ENCODE measurements at places on chromosomes 3 and 15.

DNA sequence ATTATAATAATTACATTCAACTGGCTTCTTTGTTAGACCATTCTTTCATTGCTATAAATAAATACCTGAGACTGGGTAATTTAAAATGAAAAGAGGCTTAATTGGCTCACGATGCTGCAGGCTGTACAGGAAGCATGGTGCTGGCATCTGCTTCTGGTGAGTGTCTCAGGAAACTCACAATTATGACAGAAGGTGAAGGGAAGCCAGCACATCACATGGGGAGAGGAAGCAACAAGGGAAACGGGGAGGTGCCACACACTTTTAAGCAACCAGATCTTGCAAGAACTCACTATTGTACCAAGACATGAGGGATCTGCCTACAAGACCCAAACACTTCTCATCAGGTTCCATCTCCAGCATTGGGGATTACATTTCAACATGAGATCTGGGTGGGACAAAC is 413.1 kb upstream of the ARRDC4 start:
- no peak for DNase-seq

DNA sequence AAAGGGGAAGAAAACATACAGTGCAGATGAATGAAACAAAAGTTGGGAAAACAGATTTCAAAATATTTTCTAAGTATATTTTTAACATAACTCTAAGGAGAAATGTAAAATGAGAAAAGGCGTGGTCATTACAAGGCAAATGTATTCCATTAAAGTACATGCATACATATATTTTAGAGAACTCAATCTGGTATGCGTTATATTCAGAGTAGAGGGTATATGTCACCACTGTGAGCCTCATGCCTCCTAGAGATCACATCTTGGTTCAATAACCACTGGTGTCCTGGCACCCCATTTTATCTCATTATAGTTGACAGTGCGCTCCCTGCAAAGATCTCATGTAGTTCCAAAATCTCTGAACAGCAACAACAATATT is 77.5 kb downstream of the SMARCC1 start:
- no peak for DNase-seq

DNA sequence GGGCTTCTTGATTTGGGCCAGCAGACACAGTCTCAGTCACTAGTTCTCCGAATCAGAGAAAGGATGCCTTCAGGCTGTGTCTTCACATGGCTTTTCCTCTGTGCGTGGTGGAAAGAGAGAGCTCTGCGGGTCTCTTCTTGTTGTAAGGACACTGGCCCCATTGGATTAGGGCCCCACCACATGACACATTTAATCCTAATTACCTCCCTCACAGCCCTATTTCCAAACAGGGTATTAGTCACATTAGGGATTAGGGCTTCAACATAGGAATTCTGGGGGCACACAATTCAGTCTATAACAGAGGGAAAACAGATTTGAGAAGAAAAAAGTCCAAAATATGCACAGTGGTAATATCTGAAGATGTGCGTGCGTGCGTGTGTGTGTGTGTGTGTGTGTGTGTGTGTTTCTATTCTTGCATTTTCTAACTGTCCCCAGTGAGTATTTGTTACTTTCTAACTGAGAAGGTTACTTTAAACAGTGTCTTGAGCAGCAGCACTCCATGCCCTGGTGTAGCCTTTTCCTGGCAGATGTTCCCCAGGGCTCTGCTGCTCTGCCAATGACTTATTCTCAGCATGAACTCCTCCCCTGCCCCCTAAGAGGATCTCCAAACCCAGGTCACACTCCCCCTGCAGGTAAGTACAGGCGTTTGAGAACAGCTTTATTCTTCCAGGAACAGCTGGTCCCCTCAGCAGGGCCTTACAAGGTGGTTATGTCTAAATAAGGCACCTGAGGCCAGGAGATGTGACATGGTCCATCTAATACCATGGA is 72.9 kb downstream of the RPL39L start:
- peak; percentile 87 for DNase-seq

- peak; percentile 10 for DNase-seq
Observed at GRCh38 chr3:60555686-60556354, 695.4 kb downstream of the FHIT start.

DNA sequence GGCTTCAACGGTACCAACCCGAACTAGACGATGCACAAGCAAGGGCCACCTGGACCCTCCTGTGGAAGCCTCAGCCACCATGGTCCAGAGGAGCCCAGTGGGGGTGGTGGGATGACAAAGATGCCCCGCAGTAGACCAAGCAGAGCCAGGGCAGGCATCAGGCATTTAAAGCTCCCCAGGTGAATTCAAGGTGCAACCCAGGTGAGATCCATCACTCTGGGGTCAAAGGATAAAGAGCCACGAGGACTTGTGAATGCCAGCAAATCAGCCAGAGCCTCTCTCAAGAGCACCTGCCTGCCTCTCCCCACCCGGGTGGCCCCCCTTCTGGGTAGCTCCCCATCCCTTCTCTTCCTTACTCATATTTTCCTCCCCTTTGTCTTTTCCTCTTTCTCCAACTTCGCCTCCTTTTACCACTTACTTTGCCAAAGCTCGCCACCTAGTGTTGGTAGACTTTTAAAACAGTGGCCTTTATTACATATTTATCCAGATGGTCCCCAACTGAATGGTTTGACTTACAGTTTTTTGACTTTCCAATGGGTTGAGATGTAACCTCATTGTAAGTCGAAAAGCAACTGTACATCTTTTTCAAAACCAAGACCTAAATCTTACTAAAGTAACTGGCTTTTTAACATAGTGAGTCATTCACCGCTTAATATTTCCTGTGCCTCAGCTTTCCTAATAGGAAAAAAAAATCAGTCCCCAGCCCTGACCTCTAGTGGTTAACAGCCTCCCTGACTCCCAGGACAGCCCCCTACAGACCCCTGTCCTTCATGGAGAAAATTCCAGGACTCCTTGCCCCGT is 18.8 kb downstream of the PLA2G4F start:
- peak; percentile 43 for DNase-seq

- peak; percentile 55 for DNase-seq
Observed at GRCh38 chr3:71129611-71130431, 453.7 kb downstream of the FOXP1 start.

GRCh38 chr3:98602078-98602678 is 8.8 kb upstream of the CPOX start:
- peak; percentile 29 for DNase-seq

All from B cell (primary cell).